ENCODE measurements at places on chromosomes 2 and 18.

- no peak for DNase-seq
Observed at GRCh38 chr18:48367557-48367956, 41.6 kb downstream of the ZBTB7C start.

DNA sequence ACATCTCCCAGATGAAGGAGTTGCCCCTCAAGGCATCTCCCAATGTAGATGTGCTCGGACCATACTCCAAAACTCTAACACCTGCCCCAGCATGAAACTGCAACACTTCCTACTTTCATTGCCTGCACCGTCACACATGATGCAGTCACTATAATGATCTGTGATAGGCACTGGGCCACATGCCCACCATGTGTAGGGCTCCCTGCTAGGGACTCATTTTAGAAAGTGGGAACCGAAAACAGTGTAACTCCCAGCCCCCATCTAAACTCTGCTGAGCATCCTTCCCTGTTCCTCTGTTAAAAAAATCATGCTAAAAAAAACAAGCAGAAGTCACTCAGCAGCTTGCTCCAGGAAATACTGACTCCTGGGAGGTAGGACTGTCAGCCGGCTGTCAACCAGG, 496.1 kb upstream of the RAB6C start:
- no peak for DNase-seq

DNA sequence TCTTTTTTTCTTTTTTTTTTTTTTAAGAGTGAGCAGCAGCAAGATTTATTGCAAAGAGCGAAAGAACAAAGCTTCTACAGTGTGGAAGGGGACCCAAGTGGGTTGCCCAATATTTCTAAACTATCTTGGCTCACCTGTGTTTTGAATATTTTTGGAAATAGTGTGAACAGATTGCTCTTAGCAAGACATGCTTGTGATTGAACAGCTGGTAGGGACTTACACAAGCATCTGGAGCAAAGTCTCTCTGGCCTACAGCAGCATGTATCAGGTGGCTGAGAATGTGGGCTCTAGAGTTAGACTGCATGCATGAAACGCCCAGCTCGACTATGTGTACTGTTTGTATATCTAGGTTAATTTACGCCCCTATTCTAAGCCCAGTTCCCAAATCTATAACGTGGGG, 40.3 kb upstream of the FBXO11 start:
- no peak for DNase-seq

DNA sequence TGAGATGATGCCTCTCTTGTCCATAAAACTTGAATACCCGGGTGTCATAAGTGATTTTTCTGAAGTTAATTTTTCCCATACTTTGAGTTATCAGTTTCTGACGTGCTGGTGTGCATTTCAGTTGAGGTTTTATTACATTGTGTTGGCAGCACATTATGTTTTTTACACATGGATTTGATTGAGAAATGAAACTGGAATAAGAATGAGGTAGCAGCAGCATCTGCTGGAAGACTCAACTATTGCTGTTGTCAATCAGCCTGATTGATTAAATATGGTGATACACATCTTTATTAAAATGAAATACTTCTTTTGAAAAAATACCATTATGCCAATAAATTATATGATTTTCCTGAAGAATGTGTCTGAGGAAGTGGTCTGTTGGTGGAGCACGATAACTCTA, 60.5 kb downstream of the INSIG2 start:
- DNase-seq, result no peak

DNA sequence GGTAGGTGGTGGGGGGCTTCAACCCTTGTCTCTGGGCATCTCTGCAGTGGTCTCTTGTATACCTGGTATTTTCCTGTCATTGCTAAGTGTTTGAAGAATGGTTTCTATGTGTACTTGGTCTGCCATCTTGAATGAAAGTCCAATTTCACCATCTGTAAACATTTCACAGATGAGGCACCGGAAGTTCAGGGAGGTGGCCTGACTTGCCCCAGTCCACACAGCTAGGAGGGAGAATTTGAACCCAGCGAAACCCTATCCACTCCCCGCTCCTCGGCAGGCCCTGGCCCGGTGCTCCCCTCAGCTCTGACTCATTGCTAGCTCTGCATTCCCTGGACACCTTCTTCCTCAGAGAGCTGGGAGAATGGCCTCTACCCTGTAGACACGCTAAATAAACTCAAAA, 30.5 kb downstream of the ZAP70 start:
- DNase-seq, result no peak

- DNase-seq, result no peak
Observed at GRCh38 chr2:15769676-15770547, 170.4 kb upstream of the MYCN start.

- no peak for DNase-seq
Observed at GRCh38 chr2:121128741-121129659, 156.0 kb downstream of the TFCP2L1 start.

- no peak for DNase-seq
Observed at GRCh38 chr2:25570161-25570845, 103.1 kb downstream of the DTNB start.

GRCh38 chr2:46375566-46376125, 78.4 kb downstream of the EPAS1 start:
- DNase-seq, result no peak

DNA sequence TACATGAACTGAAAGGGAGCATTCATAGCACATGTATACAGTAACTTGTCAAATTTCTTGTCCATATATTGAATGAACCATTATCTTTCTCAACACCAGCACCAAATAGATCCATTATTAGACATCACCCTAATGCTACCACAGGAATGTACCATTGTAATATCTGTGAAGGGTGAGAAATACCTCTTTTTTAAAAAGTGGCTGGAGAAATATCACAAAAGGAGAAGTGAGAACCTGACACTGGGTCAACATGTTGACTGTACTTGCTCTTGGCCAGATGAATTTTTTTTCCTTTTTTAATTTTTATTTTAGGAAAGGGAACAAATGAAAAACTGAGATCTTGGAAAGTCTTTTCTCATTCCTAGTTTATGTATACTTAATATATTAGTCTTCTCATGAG, 63.5 kb downstream of the CAVIN2 start:
- DNase-seq, result no peak

- no peak for DNase-seq
Observed at GRCh38 chr18:31711365-31712172, 27.2 kb upstream of the B4GALT6 start.

GRCh38 chr2:164558450-164558849, 62.8 kb downstream of the GRB14 start:
- DNase-seq, result no peak

DNA sequence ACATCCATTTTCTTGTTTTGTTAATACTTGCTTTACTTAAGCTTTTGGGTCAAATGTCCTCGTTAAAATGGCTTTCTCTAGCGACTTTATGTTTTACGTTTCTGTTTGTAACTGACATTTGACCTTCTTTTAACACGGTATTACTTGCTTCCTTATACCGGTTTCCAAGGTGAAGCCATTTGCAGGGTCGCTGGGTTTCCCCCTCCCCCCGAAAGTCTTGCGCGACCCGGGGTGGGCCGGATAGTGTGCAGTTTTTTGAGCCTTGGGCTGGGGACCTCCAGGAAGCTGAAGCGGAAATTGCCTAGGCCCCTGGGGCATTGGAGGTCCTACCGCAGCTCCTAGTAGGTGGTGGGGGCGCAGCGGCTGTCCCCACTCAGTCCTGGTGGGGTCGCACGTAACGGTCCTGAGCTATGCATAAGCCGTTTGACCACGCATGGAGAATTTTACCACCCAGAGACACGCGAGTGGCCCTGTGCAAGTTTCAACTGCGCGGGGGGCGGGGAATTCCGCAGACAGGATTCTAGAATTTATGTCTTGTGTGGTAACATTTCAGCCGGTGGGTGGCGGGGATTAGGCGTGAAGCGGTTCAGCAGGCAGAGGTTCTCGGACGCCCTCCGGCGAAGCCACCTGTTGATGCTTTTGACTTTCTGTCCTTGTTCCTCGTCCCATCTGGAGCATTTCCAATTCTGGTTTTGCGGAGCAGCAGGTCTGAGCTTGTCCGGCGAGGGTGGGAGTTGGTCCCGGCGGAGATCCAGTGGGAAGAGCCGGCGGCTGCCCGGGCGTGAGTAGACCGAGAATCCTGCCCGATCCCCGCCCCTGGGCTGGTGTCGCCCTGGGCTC, 2.4 kb downstream of the CFLAR start:
- DNase-seq, result no peak

- no peak for DNase-seq
Observed at GRCh38 chr2:209872675-209873074, 101.0 kb downstream of the UNC80 start.

GRCh38 chr2:43537137-43537536, 58.7 kb downstream of the THADA start:
- no peak for DNase-seq
